ENCODE measurements at places on chromosomes 7 and 10. TPM values are rescaled to one million over a fixed set of nuclear protein-coding genes. Genes with fewer than 3 reads are reported as not detected.

Gene PLXDC2
- not detected for total RNA-seq

Gene PDE1C
- not detected for total RNA-seq

Gene NPFFR1
- not detected for total RNA-seq

Gene SDK1
- 0.15 TPM for total RNA-seq

Gene HOXA13
- total RNA-seq = not detected

Gene CALCR
- not detected for total RNA-seq

Gene ABCC2
- total RNA-seq = 1.3 TPM

DNA sequence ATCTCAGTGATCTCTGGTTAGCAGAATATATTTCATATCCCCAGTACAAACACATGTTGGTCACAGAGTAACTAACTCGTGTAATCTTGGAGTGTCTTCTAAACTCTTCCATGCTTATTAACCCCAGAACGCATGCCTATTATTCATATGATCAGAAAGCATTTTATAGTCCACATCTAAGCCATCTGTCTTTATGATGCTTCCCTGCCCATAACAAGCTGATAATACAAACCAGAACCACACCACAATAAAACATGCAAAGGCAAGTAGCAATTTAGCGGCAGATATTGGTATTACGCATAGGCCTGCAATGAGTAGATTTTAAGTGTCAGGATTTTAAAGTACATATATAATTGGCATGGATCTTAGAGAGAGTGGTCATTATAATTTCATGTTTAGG is 120.0 kb upstream of the PRKCQ start:
- no peak overlapping the region for H3K27ac ChIP-seq
- H3K4me1 ChIP-seq = peaks cover 7% of the 10 kb centered on the region
- H3K36me3 ChIP-seq = no peaks in the 10 kb centered on the region

- peak overlapping the region; percentile 40 for H3K27ac ChIP-seq
- H3K36me3 ChIP-seq = no peaks in the 10 kb centered on the region
- H3K4me3 ChIP-seq = peak overlapping the region; percentile 61
- H3K4me1 ChIP-seq = no peaks in the 10 kb centered on the region
- no peak for DNase-seq
Measured at GRCh38 chr7:142391191-142391992, 133.5 kb upstream of the PRSS58 start.

GRCh38 chr10:123673198-123673597 is 7.0 kb downstream of the GPR26 start:
- no peak overlapping the region for H3K4me3 ChIP-seq
- no peaks in the 10 kb centered on the region for H3K36me3 ChIP-seq
- peaks cover 3% of the 10 kb centered on the region for H3K27me3 ChIP-seq
- no peak for DNase-seq
- H3K27ac ChIP-seq = no peak overlapping the region
- H3K4me1 ChIP-seq = no peaks in the 10 kb centered on the region

GRCh38 chr7:82179311-82179710 is 264.3 kb downstream of the CACNA2D1 start:
- no peaks in the 10 kb centered on the region for H3K27me3 ChIP-seq
- H3K4me1 ChIP-seq = no peaks in the 10 kb centered on the region
- no peak overlapping the region for H3K27ac ChIP-seq
- H3K4me3 ChIP-seq = no peak overlapping the region
- H3K36me3 ChIP-seq = no peaks in the 10 kb centered on the region
- no peak for DNase-seq

- H3K27me3 ChIP-seq = peaks cover 7% of the 10 kb centered on the region
- no peak overlapping the region for H3K27ac ChIP-seq
- no peak for DNase-seq
- no peak overlapping the region for H3K4me3 ChIP-seq
- H3K4me1 ChIP-seq = no peaks in the 10 kb centered on the region
Measured at GRCh38 chr10:116470768-116471415, 43.2 kb downstream of the PNLIPRP3 start.

- H3K36me3 ChIP-seq = no peaks in the 10 kb centered on the region
- no peak overlapping the region for H3K27ac ChIP-seq
- no peak overlapping the region for H3K4me3 ChIP-seq
- peaks cover 9% of the 10 kb centered on the region for H3K4me1 ChIP-seq
Measured at GRCh38 chr10:122492006-122492405, 30.7 kb downstream of the HTRA1 start.

GRCh38 chr7:95609277-95609971 is 13.1 kb upstream of the PDK4 start:
- no peak overlapping the region for H3K4me3 ChIP-seq
- H3K27ac ChIP-seq = no peak overlapping the region
- no peaks in the 10 kb centered on the region for H3K36me3 ChIP-seq
- H3K27me3 ChIP-seq = peaks cover 5% of the 10 kb centered on the region

DNA sequence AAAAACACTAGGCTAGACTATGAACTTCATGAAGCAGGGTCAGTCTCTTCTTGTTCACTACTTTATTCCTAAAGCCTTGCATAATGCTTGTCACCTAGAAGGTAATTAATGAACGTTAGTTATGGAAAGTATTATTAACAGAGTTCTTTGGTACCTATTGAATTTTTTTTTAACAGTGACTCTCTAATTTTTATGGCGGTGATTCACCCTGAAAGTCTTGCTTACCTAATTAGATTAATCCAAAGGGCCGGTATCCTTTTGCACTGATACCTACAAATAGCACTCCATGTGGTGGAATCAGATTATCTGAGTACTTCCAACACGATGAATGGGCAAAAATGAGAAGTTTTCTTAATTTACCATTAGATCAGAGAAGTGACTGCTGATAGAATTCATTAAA is 31.7 kb downstream of the STAM start:
- no peak overlapping the region for H3K27ac ChIP-seq
- no peaks in the 10 kb centered on the region for H3K27me3 ChIP-seq
- H3K36me3 ChIP-seq = peaks cover 7% of the 10 kb centered on the region
- peaks cover 44% of the 10 kb centered on the region for H3K4me1 ChIP-seq

- DNase-seq = no peak
- no peaks in the 10 kb centered on the region for H3K4me1 ChIP-seq
- H3K36me3 ChIP-seq = peaks cover 6% of the 10 kb centered on the region
- H3K27me3 ChIP-seq = no peaks in the 10 kb centered on the region
- H3K4me3 ChIP-seq = peak overlapping the region; percentile 74
- no peak overlapping the region for H3K27ac ChIP-seq
Measured at GRCh38 chr10:69630651-69631400, 779 bp downstream of the FAM241B start.

DNA sequence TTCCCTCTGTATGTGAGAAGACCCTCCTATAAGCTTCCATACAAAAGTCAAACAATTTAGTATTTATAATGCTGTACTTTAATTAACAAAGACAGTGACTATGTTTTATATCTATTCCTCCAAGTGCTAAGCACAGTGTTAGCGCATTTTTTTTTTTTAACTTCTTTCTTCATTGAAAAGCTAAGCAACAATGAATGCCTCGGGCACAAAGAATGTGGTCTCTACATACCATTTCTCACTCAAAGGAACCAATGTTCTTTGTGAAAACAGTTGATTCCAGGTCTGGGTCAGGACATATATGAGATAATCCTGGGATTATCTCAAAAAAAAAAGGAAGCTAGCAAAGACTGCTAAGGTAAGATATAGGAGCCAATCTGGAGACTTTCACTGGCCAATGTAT is 26.2 kb upstream of the REEP3 start:
- H3K27ac ChIP-seq = no peak overlapping the region
- peaks cover 7% of the 10 kb centered on the region for H3K4me1 ChIP-seq
- peaks cover 6% of the 10 kb centered on the region for H3K36me3 ChIP-seq
- H3K4me3 ChIP-seq = no peak overlapping the region

GRCh38 chr10:74451127-74451829 is 300.3 kb downstream of the ADK start:
- no peak for DNase-seq
- no peaks in the 10 kb centered on the region for H3K27me3 ChIP-seq
- H3K36me3 ChIP-seq = peaks cover 10% of the 10 kb centered on the region
- peaks cover 12% of the 10 kb centered on the region for H3K4me1 ChIP-seq
- no peak overlapping the region for H3K4me3 ChIP-seq

GRCh38 chr7:81159402-81159801 is 240.6 kb upstream of the SEMA3C start:
- no peak overlapping the region for H3K27ac ChIP-seq
- H3K4me3 ChIP-seq = no peak overlapping the region
- H3K4me1 ChIP-seq = no peaks in the 10 kb centered on the region
- H3K27me3 ChIP-seq = no peaks in the 10 kb centered on the region
- no peak for DNase-seq

DNA sequence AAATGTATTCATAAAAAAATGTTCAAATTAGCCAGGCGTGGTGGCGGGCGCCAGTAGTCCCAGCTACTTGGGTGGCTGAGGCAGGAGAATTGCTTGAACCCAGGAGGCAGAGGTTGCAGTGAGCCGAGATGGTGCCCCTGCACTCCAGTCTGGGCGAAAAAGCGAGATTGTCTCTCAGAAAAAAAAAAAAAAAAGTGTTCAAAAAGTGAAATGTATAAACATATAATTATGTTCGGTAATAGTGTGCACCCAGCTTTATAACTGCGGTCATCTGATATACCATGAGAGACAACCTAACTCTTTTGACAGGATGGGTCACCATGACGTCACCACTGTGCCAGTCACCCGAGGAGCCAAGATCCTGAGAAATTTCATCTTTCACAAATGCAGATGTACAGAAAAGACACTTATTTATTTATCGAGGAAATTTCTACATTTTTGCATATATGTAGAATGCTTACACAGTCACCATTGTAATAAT is 594 bp upstream of the RP9 start:
- no peak for DNase-seq
- no peak overlapping the region for H3K27ac ChIP-seq
- H3K4me1 ChIP-seq = peaks cover 34% of the 10 kb centered on the region
- peaks cover 21% of the 10 kb centered on the region for H3K27me3 ChIP-seq
- H3K4me3 ChIP-seq = peak overlapping the region; percentile 73

DNA sequence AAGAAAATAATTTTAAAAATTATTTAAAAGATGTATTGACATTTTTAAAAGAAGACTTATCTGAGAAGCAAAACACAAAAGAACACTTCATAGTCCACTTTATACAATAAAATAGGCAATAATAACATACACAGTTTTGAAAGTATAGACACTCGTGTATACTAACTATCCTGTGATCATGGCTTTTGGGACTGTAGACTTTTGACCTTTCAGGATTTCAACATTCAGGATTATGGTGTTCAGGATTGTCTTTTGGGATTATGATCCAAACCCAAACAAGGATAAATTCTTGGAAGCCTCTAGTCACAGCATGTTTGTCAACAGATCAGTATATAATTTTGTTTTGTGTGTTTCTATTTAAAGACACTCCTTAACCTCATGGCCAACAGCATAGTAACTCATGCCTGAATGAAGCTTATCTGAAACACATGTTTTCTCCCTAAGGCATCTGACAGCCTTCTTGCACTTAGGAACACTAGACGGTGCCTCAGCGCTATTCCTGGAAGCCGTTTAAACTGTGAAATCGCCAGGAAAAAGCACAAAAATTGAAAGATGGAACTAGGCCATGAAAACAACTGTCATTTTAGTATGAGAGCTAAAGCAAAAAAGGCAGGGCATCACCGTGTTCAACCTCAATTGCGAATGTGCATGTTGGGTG is 29.9 kb downstream of the GSAP start:
- peaks cover 10% of the 10 kb centered on the region for H3K36me3 ChIP-seq
- peaks cover 8% of the 10 kb centered on the region for H3K4me1 ChIP-seq
- H3K4me3 ChIP-seq = no peak overlapping the region
- no peaks in the 10 kb centered on the region for H3K27me3 ChIP-seq
- no peak overlapping the region for H3K27ac ChIP-seq

DNA sequence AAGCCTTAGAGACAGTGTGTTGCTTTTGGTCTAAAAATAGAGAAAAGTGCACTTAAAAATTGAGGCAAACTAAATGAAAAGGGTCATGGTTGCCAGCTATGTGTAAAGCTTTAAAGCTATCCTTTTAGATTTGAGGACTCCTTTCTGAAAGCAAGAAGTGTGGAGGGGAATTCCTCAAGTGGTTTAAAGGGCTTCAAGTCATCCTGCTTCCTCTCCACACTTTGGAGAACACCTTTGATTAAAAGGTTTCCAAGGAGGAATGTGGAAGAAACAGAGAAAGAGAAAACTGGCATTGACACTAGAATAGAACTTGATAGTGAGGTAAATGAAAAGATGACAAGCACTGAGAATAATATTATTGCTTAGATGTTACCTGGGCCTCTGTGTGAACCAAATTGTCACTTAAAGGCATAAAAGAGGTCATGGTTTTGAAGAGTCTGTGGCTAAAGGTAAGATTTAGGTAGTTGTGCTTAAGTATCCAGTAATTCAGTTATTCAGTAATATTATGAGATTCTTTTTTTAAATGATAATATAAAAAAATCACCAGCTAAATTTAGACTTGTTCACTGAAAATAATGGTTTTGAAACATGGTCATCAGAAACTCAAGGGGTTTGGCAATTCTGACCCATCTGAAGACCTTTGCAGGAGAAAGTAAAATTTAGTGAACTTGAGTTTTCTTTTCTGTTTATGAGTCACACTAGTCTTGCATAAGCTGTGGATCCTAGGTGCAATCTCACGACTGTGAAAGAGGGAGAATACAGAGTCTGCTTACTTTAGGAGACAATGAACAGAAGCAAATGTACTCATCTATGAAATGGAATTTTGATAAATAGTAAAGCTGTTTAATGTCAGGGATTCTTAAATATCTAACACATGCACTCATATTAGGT is 466.0 kb downstream of the KIF20B start:
- no peak overlapping the region for H3K4me3 ChIP-seq
- no peaks in the 10 kb centered on the region for H3K4me1 ChIP-seq
- peaks cover 2% of the 10 kb centered on the region for H3K27me3 ChIP-seq
- no peak overlapping the region for H3K27ac ChIP-seq
- no peaks in the 10 kb centered on the region for H3K36me3 ChIP-seq

- H3K27me3 ChIP-seq = no peaks in the 10 kb centered on the region
- H3K4me1 ChIP-seq = peaks cover 60% of the 10 kb centered on the region
- peak overlapping the region; percentile 78 for H3K27ac ChIP-seq
- peak overlapping the region; percentile 68 for H3K4me3 ChIP-seq
- peak; percentile 5 for DNase-seq
Measured at GRCh38 chr7:24877790-24878311, 102.1 kb downstream of the OSBPL3 start.

GRCh38 chr7:45092100-45092930 is 3.5 kb upstream of the NACAD start:
- peaks cover 38% of the 10 kb centered on the region for H3K27me3 ChIP-seq
- H3K4me3 ChIP-seq = no peak overlapping the region
- no peaks in the 10 kb centered on the region for H3K4me1 ChIP-seq
- H3K36me3 ChIP-seq = peaks cover 4% of the 10 kb centered on the region
- DNase-seq = no peak

GRCh38 chr10:110765513-110766319 is 106.0 kb upstream of the PDCD4 start:
- DNase-seq = no peak
- no peak overlapping the region for H3K27ac ChIP-seq
- peaks cover 11% of the 10 kb centered on the region for H3K4me1 ChIP-seq
- no peak overlapping the region for H3K4me3 ChIP-seq

DNA sequence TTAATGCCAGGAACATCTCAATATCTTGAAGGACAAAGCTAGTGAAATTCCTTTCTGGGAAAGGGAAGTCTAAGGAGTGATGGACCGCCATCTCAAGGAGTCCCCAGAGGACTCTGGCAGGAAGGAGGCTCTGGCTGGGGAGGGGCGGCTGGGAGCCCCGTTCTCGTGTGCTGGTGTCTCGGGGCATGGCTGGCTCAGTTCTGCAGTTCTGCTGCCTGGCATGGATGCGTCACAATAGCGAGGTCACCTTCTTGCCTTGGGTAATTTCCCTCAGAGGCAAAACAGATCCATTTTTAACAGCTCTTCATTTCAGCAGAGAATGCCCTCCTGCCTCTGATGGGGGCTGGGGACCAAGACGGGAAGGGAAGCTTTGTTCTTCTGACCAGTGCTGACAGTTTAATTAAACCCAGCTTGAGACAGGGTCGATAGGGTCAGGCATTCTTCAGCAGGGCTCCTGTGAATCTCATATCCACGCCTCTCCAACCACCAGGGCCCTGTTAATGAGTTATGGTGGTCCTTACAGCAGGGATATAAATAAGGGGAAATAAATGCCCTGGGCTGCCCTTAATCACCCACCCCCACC is 35.7 kb downstream of the SLIT1 start:
- H3K4me1 ChIP-seq = no peaks in the 10 kb centered on the region
- no peak for DNase-seq
- H3K27ac ChIP-seq = no peak overlapping the region
- no peak overlapping the region for H3K4me3 ChIP-seq
